ENCODE measurements at places on chromosomes 6 and 20. TPM values are rescaled to one million over a fixed set of nuclear protein-coding genes. Genes with fewer than 3 reads are reported as not detected.
A peak's percentile ranks its signal among the peaks of the same experiment; 100 is the strongest.

SIRPD gene
- total RNA-seq = 0.28 TPM

BANF2 gene
- total RNA-seq = not detected

SAMD10 gene
- total RNA-seq = 2.3 TPM

PIGT gene
- 107 TPM for total RNA-seq

ADNP gene
- total RNA-seq = 49.0 TPM

JPH2 gene
- total RNA-seq = 2.8 TPM

PXDC1 gene
- 49.5 TPM for total RNA-seq

UNC5CL gene
- 1.6 TPM for total RNA-seq

CLPSL2 gene
- total RNA-seq = not detected

HSPA12B gene
- 28.3 TPM for total RNA-seq

GRCh38 chr6:100768816-100769351, 112.2 kb downstream of the ASCC3 start:
- no peaks in the 10 kb centered on the region for H3K27me3 ChIP-seq
- H3K36me3 ChIP-seq = peaks cover 15% of the 10 kb centered on the region
- no peak overlapping the region for H3K4me3 ChIP-seq
- H3K4me1 ChIP-seq = no peaks in the 10 kb centered on the region

DNA sequence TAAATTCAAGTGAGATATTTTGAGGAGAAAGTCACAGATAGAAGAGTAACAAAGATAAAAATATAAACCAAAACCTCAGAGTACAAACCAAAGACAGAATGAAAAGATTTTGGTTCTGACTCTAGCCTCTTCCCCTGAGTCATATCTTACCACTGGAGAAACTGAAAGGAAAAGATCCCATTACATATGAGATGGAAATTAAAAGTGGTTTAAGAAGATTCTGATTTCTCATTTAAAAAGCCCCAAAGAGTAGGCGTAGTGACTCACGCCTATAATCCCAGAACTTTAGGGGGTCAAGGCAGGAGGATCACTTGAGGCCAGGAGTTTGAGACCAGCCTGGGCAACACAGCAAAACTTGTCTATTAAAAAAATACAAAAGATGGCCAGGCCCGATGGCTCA, 30.6 kb downstream of the SPINT4 start:
- H3K27ac ChIP-seq = no peak overlapping the region
- H3K4me1 ChIP-seq = no peaks in the 10 kb centered on the region
- no peaks in the 10 kb centered on the region for H3K27me3 ChIP-seq
- H3K36me3 ChIP-seq = no peaks in the 10 kb centered on the region
- DNase-seq = no peak

- no peaks in the 10 kb centered on the region for H3K4me1 ChIP-seq
- no peaks in the 10 kb centered on the region for H3K27me3 ChIP-seq
- no peaks in the 10 kb centered on the region for H3K36me3 ChIP-seq
Observed at GRCh38 chr6:19753826-19754225, 83.3 kb upstream of the ID4 start.

- H3K27me3 ChIP-seq = no peaks in the 10 kb centered on the region
- DNase-seq = no peak
- H3K4me3 ChIP-seq = no peak overlapping the region
- peaks cover 12% of the 10 kb centered on the region for H3K36me3 ChIP-seq
Observed at GRCh38 chr6:158481690-158482473, 78.0 kb upstream of the TMEM181 start.

- H3K27me3 ChIP-seq = peaks cover 2% of the 10 kb centered on the region
- DNase-seq = no peak
- no peak overlapping the region for H3K27ac ChIP-seq
- H3K4me3 ChIP-seq = no peak overlapping the region
- H3K4me1 ChIP-seq = no peaks in the 10 kb centered on the region
Observed at GRCh38 chr20:24702501-24703283, 233.3 kb downstream of the SYNDIG1 start.

GRCh38 chr20:36200451-36200850, 35.8 kb upstream of the AAR2 start:
- no peak for DNase-seq
- no peak overlapping the region for H3K4me3 ChIP-seq
- no peak overlapping the region for H3K27ac ChIP-seq
- H3K4me1 ChIP-seq = no peaks in the 10 kb centered on the region
- H3K27me3 ChIP-seq = no peaks in the 10 kb centered on the region

DNA sequence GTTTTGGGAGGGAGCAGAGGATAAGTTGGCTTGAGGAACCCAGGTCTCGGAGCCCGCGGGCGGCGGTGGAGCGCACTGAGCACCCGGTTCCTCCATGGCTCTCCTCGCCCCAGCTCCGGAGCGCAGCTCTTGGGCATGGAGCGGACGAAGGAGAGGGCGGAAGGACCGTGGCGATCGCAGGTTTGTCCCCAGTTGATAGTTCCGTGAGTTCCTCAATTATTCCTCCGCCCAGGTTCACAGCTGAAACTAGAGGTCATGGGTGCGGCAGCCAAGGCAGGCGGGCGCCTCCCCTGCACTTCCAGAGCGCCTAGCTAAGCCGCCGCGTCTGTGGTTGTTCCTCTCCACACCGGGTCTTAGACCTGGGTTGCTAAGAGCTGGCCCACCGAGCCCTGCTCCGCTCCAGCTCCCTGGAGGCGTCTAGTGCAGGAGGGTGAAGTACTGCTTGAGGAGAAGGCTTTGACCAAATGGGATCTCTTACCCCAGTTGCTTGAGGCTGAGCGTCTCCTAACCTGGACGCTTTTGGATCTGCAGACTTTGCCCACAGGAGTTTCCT, at the start of gene HTR1B:
Gene HTR1B (minus strand): TSS at position 184 of the 553 bp plus-strand sequence. CDS start 88 bp downstream, at position 96.
- H3K27me3 ChIP-seq = peaks cover 74% of the 10 kb centered on the region
- no peak within 1 kb of the TSS for H3K27ac ChIP-seq
- H3K4me3 ChIP-seq = peak within 1 kb of the TSS; percentile 30
- no peaks in the 10 kb centered on the region for H3K4me1 ChIP-seq

DNA sequence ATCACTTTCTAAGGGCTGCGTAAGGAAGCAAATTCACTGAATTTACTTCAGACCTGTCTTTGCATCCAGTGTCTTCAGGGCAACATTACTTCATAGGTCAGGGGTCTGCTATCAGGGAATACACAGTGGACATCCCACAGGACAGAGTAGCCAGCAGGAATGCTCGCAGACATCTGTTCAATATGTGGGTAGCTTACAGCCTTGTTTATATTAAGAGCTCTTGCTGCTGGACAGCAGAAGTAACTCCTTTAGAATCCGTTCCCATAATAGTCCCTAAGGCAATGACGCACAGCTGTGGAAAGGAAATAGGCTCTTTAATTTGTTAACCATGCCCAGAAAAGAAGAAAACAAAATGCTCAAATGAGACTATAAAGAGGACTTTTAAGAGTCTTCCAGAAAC, 198.7 kb downstream of the MOXD1 start:
- DNase-seq = peak; percentile 20
- H3K36me3 ChIP-seq = no peaks in the 10 kb centered on the region
- H3K4me3 ChIP-seq = no peak overlapping the region
- H3K27me3 ChIP-seq = no peaks in the 10 kb centered on the region

DNA sequence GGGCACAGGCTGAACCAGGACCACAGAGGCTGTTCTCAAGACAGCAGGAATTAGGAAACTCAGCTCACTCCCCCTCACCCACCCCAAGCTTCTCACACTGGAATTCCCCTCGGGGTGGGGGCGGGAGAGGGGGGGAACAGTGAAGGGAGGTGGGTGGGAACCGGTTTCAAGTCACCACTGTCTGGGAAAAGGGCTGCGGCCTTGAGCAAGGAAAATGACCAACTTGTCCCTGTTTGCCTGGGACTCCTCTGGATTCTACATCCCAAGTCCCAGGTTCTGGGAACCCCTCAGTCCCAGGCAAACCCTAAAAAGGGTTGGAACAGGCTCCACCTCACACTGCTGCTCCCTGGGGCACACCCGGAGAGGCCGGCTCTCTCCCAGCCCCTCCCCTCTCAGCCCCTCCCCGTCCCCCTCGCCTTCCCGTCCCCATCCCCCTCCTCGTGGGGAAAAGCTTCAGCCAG, 230.7 kb downstream of the TFAP2C start:
- no peaks in the 10 kb centered on the region for H3K36me3 ChIP-seq
- H3K27ac ChIP-seq = no peak overlapping the region
- H3K4me3 ChIP-seq = no peak overlapping the region
- no peak for DNase-seq
- no peaks in the 10 kb centered on the region for H3K4me1 ChIP-seq
- peaks cover 12% of the 10 kb centered on the region for H3K27me3 ChIP-seq

- H3K27me3 ChIP-seq = no peaks in the 10 kb centered on the region
- H3K27ac ChIP-seq = no peak overlapping the region
- no peaks in the 10 kb centered on the region for H3K4me1 ChIP-seq
- no peak overlapping the region for H3K4me3 ChIP-seq
- no peaks in the 10 kb centered on the region for H3K36me3 ChIP-seq
Observed at GRCh38 chr6:147873816-147874215, 365.3 kb downstream of the SAMD5 start.

- no peaks in the 10 kb centered on the region for H3K4me1 ChIP-seq
- H3K27ac ChIP-seq = no peak overlapping the region
- no peaks in the 10 kb centered on the region for H3K36me3 ChIP-seq
- no peaks in the 10 kb centered on the region for H3K27me3 ChIP-seq
- no peak for DNase-seq
Observed at GRCh38 chr6:130547723-130548122, 181.9 kb downstream of the TMEM200A start.

GRCh38 chr6:12544821-12545565, 171.6 kb upstream of the PHACTR1 start:
- no peaks in the 10 kb centered on the region for H3K27me3 ChIP-seq
- no peak for DNase-seq
- no peak overlapping the region for H3K4me3 ChIP-seq
- H3K27ac ChIP-seq = no peak overlapping the region
- no peaks in the 10 kb centered on the region for H3K36me3 ChIP-seq
- H3K4me1 ChIP-seq = no peaks in the 10 kb centered on the region

GRCh38 chr20:12171923-12172524, 254.3 kb downstream of the BTBD3 start:
- no peak for DNase-seq
- H3K36me3 ChIP-seq = no peaks in the 10 kb centered on the region
- no peaks in the 10 kb centered on the region for H3K4me1 ChIP-seq
- peak overlapping the region; percentile 9 for H3K27ac ChIP-seq
- no peaks in the 10 kb centered on the region for H3K27me3 ChIP-seq

- H3K36me3 ChIP-seq = no peaks in the 10 kb centered on the region
- H3K27me3 ChIP-seq = no peaks in the 10 kb centered on the region
- no peak for DNase-seq
- H3K4me3 ChIP-seq = no peak overlapping the region
- H3K4me1 ChIP-seq = no peaks in the 10 kb centered on the region
Observed at GRCh38 chr6:108952776-108953486, 104.7 kb downstream of the ARMC2 start.

DNA sequence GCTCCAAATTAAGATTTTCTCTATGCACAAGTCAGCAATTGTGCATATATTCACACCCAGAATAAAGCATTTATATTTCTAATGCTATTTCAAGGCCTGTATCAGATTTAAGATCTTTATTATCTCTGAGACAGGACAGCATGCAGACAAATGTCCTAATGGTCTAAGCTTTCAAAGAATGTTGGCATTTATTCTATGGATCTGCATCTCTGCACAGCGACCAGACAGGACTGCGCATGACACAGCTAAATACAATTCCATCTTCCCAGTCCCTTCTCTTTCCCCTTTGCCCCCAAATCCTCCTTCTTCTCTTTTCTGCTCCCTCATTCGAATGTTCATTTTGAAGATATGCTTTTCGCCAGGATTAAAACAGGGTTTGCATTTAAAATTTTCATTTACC, 478.5 kb downstream of the PKHD1 start:
- no peak for DNase-seq
- H3K27ac ChIP-seq = no peak overlapping the region
- H3K4me3 ChIP-seq = no peak overlapping the region
- no peaks in the 10 kb centered on the region for H3K36me3 ChIP-seq
- H3K4me1 ChIP-seq = no peaks in the 10 kb centered on the region

DNA sequence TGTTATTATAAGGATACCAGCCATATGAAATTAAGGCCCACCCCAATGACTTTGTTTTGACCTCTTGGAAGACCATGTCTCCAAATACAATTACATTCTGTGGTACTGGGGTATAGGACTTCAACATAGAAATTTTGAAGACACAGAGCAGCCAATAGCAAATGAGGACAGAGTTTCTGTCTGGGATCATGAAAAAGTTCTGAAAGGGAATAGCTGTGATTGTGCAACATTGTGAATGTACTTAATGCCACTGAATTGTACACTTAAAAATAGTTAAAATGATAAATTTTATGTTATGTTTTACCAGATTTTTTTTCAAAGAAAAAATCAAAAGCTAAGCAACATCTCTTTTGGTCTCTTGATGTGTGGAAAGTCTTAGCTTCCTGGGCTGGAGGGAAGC, 27.0 kb upstream of the AGPAT4 start:
- no peaks in the 10 kb centered on the region for H3K4me1 ChIP-seq
- H3K27ac ChIP-seq = no peak overlapping the region
- no peaks in the 10 kb centered on the region for H3K27me3 ChIP-seq
